ENCODE measurements at places on chromosomes 11 and 22. TPM values are rescaled to one million over a fixed set of nuclear protein-coding genes. Genes with fewer than 3 reads are reported as not detected.

DNA sequence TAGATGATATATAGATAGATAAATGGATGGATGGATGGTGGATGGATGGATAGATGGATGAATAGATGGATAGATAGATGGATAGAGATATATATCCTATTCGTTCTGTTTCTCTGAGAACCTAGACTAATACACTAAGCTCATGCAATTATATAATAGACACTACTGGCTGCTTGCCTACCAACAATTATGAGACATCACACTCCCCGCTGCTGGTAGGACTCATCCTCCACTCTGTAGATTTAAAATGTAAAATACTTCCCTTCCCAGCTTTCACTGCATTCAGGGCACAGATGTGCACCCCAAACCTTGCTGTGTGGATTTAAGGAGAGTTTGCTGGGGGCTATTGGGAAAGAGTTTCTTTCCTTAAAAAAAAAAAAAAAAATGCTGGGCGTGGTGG is 28.3 kb upstream of the RCN1 start:
- H3K27ac ChIP-seq = no peak overlapping the region
- no peak overlapping the region for H3K4me3 ChIP-seq
- H3K27me3 ChIP-seq = no peaks in the 10 kb centered on the region
- no peaks in the 10 kb centered on the region for H3K36me3 ChIP-seq
- H3K4me1 ChIP-seq = no peaks in the 10 kb centered on the region

DNA sequence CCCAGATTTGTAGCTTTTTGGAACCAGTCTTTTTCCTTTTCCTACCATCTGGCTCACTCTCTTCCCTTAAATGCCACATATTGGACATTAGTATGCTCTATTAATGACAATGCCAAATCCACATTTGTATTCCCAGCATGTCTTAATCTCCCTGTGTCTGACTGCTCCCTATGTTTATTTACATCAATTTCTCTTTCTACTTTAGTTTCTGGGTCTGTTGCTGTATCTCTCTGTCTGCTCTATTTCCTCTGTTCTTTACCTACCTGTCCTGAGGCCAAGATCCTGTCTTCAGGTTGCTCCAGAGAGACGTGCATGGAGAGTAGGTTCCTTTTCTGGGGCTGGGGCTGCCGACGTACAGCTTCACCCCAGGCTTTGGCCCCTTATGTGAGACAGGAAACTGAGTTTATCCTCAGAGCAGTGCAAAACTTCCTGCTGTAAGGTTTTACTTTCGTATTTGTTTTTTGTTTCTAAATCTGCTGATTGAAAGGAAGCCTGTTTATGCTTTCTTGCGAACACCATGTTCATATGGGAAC is 25.6 kb downstream of the OR2AG2 start:
- DNase-seq = no peak
- H3K27ac ChIP-seq = peak overlapping the region; percentile 19
- H3K27me3 ChIP-seq = no peaks in the 10 kb centered on the region
- H3K36me3 ChIP-seq = no peaks in the 10 kb centered on the region
- H3K4me3 ChIP-seq = no peak overlapping the region

GRCh38 chr22:29391546-29391945 is 3.2 kb upstream of the AP1B1 start:
- no peak overlapping the region for H3K27ac ChIP-seq
- no peak for DNase-seq
- no peak overlapping the region for H3K4me3 ChIP-seq
- no peaks in the 10 kb centered on the region for H3K27me3 ChIP-seq
- H3K4me1 ChIP-seq = peaks cover 25% of the 10 kb centered on the region

Gene C1QTNF4
- total RNA-seq = 2.1 TPM

Gene BIK
- 12.1 TPM for total RNA-seq

Gene GLB1L2
- 21.4 TPM for total RNA-seq

GRCh38 chr22:46855681-46856080 is 93.2 kb downstream of the TBC1D22A start:
- H3K4me3 ChIP-seq = no peak overlapping the region
- H3K27me3 ChIP-seq = no peaks in the 10 kb centered on the region
- DNase-seq = no peak
- H3K36me3 ChIP-seq = no peaks in the 10 kb centered on the region

GRCh38 chr11:109221190-109221589 is 200.8 kb upstream of the C11orf87 start:
- H3K4me1 ChIP-seq = no peaks in the 10 kb centered on the region
- no peak overlapping the region for H3K27ac ChIP-seq
- no peaks in the 10 kb centered on the region for H3K36me3 ChIP-seq
- no peaks in the 10 kb centered on the region for H3K27me3 ChIP-seq

DNA sequence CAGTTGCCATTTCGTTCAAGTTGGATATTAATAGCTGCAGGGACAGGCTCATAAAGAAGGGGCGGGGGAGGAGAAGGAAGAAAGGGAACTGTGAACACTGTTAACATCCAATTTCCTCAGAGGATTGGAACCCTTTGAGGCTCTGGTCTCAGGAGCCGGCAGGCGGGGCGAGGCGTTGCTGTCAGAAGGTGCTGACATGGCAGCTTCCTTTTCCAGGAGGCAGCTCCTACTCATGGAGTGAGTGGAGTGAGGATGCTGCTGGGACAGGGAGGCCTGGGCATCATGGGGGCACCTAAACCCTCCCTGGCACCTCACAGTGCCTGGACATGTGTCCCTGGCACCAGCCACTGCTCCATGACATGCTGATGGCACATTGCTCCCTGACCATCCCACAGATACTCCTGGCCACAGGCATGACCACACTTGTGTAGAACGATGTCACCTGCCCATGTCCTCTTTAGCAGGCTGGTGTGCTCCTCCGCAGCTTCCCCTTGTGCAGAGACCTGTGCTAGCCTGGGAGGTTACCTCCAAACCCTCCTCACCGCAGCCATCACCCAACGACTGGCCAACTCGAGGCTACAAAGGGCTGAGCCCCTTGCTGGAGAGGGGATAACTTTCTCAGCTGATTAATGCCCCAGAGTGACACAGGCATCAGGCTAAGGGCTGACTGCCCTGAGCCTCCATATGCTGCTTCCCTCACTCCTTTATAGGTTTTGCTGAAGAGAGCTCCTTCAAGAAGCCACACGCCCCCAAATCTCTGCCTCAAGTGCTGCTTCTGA is 79.6 kb upstream of the NECTIN1 start:
- no peaks in the 10 kb centered on the region for H3K27me3 ChIP-seq
- H3K4me3 ChIP-seq = no peak overlapping the region
- no peak overlapping the region for H3K27ac ChIP-seq

GRCh38 chr11:87491381-87491780 is 453.6 kb downstream of the TMEM135 start:
- no peaks in the 10 kb centered on the region for H3K36me3 ChIP-seq
- DNase-seq = no peak
- no peaks in the 10 kb centered on the region for H3K4me1 ChIP-seq
- H3K27me3 ChIP-seq = no peaks in the 10 kb centered on the region
- H3K4me3 ChIP-seq = no peak overlapping the region
- no peak overlapping the region for H3K27ac ChIP-seq

- no peaks in the 10 kb centered on the region for H3K27me3 ChIP-seq
- no peak overlapping the region for H3K27ac ChIP-seq
These were observed 11.8 kb downstream of the NIPSNAP1 start for GRCh38 chr22:29569011-29569678.

Gene OR6A2
- total RNA-seq = 0.92 TPM

DNA sequence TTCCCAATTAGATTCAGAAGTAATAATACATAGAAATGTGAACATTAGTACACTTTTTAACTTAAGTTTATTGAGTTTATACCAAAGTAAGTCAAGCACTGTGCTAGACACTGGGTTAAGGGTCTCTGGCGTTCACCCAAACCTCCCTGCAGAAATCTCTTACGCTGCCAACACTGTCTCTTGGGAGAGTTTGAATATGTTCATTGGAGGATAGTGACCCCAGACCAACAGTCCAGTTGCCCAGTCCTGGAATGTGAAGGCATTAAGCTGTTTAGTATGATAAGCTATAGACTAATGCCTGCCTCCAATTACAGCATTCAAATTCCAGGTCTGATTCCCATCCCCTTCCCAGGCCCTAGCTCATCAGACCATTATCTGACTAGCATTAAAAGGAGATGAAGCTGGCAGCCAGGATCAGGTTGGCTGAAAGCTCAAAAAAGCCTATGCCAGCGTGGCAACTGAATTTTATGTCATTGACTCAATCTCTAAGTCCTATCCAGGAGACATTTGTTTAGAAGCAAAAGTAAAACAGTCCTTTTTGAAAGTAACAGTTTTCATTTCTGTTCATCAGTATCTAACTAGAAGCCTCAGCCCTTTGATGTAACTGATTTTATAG is 77.8 kb downstream of the SFI1 start:
- no peaks in the 10 kb centered on the region for H3K4me1 ChIP-seq
- no peak for DNase-seq
- no peaks in the 10 kb centered on the region for H3K36me3 ChIP-seq
- H3K27me3 ChIP-seq = no peaks in the 10 kb centered on the region
- no peak overlapping the region for H3K4me3 ChIP-seq

DNA sequence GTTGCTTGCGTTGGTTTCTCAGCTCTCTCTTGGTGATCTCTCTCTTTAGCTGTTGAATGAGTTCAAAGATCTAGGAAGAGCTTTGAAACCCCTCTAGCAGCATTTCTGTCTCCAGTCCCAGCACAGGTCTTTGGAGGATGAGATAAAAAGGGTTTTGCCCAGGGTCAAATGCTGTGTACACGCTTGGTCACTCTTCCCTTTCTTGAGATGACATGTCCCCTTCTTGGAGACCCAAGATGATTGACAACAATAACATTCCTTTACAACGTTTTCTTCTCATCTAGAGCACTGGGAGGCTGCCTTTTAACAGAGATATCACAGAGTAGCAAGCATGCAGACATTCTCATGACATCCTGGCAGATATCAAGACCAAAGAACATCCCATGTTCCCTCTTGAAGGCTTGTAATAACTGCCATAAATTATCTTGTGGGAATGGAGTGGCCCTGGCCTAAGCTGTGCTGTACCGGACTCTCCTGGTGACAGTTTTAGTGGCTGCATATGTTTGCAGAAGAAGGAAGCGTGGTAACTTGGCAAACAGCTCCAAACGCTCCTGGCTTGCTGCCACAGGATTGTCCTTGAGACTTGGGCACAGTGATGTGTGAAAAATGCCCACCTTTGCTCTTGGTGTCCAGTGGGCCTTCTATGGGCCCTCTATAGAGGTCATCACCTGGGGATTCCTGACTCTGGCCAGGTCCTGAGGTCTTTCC is 107.8 kb downstream of the PTPRJ start:
- peak overlapping the region; percentile 89 for H3K27ac ChIP-seq
- H3K36me3 ChIP-seq = no peaks in the 10 kb centered on the region
- DNase-seq = peak; percentile 95
- peaks cover 75% of the 10 kb centered on the region for H3K4me1 ChIP-seq
- no peak overlapping the region for H3K4me3 ChIP-seq
- H3K27me3 ChIP-seq = no peaks in the 10 kb centered on the region

Gene CASP12
- 3.4 TPM for total RNA-seq

GRCh38 chr11:92554688-92555087 is 330.1 kb downstream of the FAT3 start:
- H3K27me3 ChIP-seq = no peaks in the 10 kb centered on the region
- H3K36me3 ChIP-seq = no peaks in the 10 kb centered on the region
- no peak for DNase-seq
- H3K4me3 ChIP-seq = no peak overlapping the region

DNA sequence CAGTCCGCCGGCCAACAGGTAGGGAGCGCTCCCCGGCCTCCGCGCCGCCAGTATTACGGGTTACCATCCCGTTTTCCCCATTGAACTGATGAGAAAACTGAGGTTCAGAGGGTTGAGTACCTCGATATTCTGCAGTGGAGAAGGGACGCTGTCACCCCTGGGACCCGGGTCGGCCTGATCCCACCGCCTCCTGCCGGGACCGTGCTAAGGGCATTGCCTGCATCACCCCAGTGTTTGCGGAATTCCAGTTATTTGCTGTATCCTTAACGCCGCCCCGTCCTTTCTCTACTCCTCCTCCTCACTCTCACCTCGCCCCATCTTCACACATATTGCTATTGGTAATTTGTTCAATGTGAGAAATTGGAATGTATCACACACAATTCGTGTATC is 370 bp upstream of the A4GALT start:
- DNase-seq = no peak
- no peak overlapping the region for H3K27ac ChIP-seq
- peaks cover 30% of the 10 kb centered on the region for H3K4me1 ChIP-seq
- H3K36me3 ChIP-seq = no peaks in the 10 kb centered on the region
- H3K4me3 ChIP-seq = no peak overlapping the region

DNA sequence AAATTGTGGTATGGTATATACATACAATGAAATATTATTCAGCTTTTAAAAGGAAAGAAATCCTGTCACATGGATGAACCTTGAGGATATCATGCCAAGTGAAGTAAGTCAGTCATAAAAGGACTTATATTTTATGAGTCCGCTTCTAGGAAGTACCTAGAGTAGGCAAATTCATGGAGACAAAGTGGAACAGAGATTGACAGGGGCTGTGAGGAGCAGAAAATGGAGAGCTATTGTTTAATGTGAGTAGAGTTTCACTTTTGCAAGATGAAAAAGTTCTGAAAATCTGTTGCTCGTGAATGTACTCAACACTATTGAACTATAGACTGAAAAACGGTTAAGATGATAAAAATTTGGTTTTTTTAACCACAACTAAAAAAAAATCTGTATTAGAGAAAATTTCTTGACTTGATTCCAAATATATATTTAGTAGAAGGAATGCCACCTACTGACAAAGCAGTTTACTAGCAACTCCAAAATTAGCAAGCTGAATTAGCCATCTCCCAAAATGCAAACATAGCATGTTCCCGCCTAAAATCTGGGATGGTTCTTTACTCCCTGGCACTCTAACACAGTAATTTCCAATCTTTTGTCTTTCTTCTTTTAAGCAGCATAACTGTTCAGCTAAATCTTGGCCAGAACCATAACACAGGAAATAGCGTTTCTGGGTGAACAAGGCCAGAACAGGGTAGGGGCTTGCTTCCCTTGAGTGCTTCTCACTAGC is 1.5 kb downstream of the UFD1 start:
- H3K36me3 ChIP-seq = peaks cover 22% of the 10 kb centered on the region
- peaks cover 15% of the 10 kb centered on the region for H3K4me1 ChIP-seq
- DNase-seq = no peak
- no peak overlapping the region for H3K27ac ChIP-seq

- H3K4me1 ChIP-seq = no peaks in the 10 kb centered on the region
- no peak overlapping the region for H3K4me3 ChIP-seq
These were observed 1231.7 kb downstream of the LRRC4C start for GRCh38 chr11:40227730-40228129.

- no peaks in the 10 kb centered on the region for H3K4me1 ChIP-seq
- no peak overlapping the region for H3K4me3 ChIP-seq
These were observed 77.9 kb upstream of the WNT11 start for GRCh38 chr11:76284161-76284560.

GRCh38 chr11:128832121-128832497 is 35.0 kb downstream of the KCNJ1 start:
- H3K27ac ChIP-seq = no peak overlapping the region
- no peak overlapping the region for H3K4me3 ChIP-seq
- H3K36me3 ChIP-seq = no peaks in the 10 kb centered on the region
- H3K4me1 ChIP-seq = peaks cover 3% of the 10 kb centered on the region
- DNase-seq = no peak
- H3K27me3 ChIP-seq = no peaks in the 10 kb centered on the region

Gene FCHSD2
- total RNA-seq = 21.7 TPM

DNA sequence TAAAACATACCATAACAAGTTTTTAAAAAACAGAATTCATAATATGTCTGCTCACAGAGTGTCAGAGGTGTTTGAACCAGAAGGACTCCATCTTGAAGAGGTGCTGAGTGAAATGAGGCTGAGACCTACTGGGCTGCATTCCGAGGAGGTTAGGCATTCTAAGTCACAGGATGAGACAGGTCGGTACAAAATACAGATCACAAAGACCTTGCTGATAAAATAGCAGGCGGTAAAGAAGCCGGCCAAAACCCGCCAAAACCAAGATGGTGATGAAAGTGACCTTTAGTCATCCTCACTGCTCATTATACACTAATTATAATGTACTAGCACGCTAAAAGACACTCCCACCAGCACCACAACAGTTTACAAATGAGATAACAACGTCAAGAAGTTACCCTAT is 116.4 kb downstream of the ARHGAP32 start:
- H3K27ac ChIP-seq = no peak overlapping the region
- no peak for DNase-seq
- no peaks in the 10 kb centered on the region for H3K27me3 ChIP-seq
- no peak overlapping the region for H3K4me3 ChIP-seq

Measured in thyroid gland (tissue), 4 donors.